ENCODE measurements at places on chromosomes 7 and 10. TPM values are rescaled to one million over a fixed set of nuclear protein-coding genes. Genes with fewer than 3 reads are reported as not detected.

GRCh38 chr10:106500041-106500924 lies 664.2 kb downstream of the SORCS1 start:
- no peaks in the 10 kb centered on the region for H3K36me3 ChIP-seq
- no peak overlapping the region for H3K4me3 ChIP-seq
- H3K27me3 ChIP-seq, result no peaks in the 10 kb centered on the region
- no peak for DNase-seq
- H3K27ac ChIP-seq, result no peak overlapping the region

GRCh38 chr7:18345641-18346234 lies 149.8 kb upstream of the HDAC9 start:
- H3K4me3 ChIP-seq, result no peak overlapping the region
- H3K27ac ChIP-seq, result no peak overlapping the region
- DNase-seq, result peak; percentile 63
- H3K4me1 ChIP-seq, result no peaks in the 10 kb centered on the region

Gene MYH16
- not detected for polyA plus RNA-seq

Gene TRPV5
- polyA plus RNA-seq, result not detected

Gene VSTM4
- not detected for polyA plus RNA-seq

DNA sequence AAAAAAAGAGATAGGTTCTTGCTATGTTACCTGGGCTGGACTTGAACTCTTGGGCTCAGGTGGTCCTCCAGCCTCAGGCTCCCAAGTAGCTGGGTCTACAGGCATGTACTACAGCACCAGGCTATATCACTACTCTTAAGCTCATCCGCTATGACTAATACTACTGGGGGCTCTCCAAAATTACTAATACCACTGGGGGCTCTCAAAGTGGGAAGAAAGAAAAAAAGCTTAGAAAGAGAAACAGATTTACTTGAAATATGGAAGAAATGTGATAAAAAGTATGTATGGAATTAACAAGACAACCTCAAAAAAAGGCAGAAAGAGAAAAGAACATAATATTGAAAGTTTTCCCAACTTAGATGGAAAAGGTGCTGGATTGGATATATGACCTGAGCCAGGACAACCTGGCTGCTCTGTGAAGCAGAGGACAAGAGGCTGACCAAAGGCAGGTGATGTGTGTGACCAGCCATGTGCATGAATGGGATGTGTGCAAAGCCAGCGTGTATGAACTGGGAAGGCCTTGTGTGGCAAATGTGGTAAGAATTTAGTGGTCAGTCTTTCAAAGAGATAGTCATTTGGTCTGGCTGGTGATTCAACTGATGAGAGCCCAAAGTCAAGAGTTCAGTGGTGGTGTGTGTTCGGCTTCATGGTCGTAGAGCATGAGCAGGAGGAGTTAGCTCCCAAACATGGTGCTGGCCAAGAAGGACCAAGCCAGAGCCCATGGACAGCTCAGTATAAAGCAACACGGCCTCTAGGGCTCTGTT lies 232.4 kb upstream of the KLF14 start:
- DNase-seq, result no peak
- H3K27me3 ChIP-seq, result no peaks in the 10 kb centered on the region
- H3K4me1 ChIP-seq, result peaks cover 4% of the 10 kb centered on the region
- no peak overlapping the region for H3K4me3 ChIP-seq
- no peaks in the 10 kb centered on the region for H3K36me3 ChIP-seq
- H3K27ac ChIP-seq, result no peak overlapping the region

DNA sequence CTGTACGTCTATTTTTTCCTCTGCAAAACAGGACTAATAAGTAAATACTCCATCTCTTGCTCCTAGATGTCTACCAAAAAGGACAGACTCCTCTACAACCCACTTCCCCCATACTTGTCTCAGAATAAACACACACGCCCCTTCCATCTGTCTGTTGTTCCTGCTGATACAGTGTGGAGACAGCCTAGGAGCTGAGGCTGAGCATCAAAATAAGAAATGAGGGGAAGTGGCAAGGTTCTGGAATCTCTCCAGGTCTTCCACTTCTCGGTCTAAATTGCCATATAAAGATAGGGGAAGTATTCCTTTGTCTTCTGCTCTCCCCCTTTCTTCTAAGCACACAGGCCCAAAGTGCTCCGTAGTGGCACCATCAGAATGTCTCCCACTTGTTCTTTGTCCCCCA lies 30.8 kb upstream of the VSIR start:
- no peaks in the 10 kb centered on the region for H3K27me3 ChIP-seq
- no peaks in the 10 kb centered on the region for H3K36me3 ChIP-seq
- no peak overlapping the region for H3K27ac ChIP-seq
- no peaks in the 10 kb centered on the region for H3K4me1 ChIP-seq
- no peak overlapping the region for H3K4me3 ChIP-seq
- DNase-seq, result no peak

DNA sequence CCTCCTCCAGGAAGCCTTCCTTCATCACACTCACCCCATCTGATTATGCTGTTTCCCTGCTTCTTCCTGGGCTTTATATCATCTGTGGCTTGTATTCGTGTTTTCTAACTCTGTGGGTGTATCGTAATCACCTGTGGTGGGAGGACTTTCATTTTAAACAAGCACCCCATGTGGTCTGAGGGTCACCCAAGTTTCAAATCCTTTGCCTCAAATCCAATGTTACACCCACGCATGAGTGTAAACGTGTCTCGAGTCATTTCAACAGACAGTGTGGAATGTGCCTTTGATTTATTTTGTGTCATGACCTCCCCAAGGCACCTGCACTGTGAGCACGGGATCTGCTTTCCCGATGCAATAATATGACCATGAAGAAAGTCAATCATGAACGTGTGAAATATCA lies 17.5 kb upstream of the LYZL2 start:
- H3K36me3 ChIP-seq, result no peaks in the 10 kb centered on the region
- no peak for DNase-seq
- no peaks in the 10 kb centered on the region for H3K4me1 ChIP-seq
- H3K27me3 ChIP-seq, result no peaks in the 10 kb centered on the region
